ENCODE measurements at places on chromosomes 11 and 22. TPM values are rescaled to one million over a fixed set of nuclear protein-coding genes. Genes with fewer than 3 reads are reported as not detected.

DNA sequence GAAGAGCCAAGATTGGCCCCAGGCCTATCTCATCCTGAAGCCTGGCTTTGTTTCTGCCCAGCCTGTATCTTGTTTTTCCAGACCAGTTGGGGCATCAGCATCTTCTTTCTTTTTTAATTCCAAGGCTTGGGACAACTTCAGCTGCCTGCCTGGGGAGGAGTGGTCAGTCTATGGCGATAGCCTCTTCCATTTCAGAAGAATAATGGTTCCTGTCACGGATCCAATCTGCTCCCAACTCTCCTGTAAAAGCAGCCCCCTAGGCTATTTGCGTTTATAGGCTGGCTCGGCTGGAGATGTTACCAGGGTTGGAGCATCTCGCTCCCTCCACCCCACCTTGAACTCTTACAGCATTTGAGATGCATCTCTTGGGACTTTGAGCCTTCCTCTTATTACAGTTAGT is 145.2 kb upstream of the CADM1 start:
- no peaks in the 10 kb centered on the region for H3K4me1 ChIP-seq
- no peaks in the 10 kb centered on the region for H3K27me3 ChIP-seq
- no peak overlapping the region for H3K27ac ChIP-seq
- no peak for DNase-seq
- H3K36me3 ChIP-seq, result no peaks in the 10 kb centered on the region

DNA sequence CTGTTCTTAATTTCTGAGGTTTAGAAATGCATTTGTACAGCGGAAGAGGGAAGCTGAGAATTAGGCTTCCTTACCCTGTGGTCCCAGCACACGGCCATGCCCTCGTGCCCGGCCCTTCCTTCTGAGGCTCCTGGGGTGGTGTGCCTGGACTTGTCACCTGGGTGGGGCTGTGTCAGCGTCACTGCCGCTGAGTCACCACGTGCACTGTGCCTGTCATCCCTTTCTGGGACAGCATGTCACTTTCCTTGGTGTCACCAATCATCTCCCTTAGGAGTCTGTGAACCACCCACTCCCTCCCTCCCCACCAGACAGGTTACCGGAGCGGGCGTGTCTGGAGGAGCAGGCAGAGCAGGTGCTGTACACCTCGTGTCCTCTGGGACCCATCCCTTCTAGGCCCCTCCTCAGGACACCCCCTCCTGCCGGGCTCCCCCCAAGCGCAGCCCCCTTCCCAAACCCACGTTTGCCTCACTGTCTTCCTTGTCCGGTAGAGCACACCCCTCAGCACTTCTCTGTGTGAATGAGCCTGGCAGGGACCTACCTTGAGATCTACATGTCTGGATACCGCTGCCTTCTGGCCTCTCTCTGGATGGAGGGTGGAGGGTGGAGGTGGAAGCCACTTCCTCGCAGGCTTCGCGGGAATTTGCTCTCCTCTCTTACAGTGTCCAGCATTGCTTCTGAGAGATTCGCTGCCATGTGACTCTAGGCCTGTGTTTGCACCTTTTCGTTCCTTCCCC is 367.6 kb downstream of the TBC1D22A start:
- H3K27ac ChIP-seq, result peak overlapping the region; percentile 56
- H3K4me3 ChIP-seq, result no peak overlapping the region
- peak; percentile 49 for DNase-seq
- H3K4me1 ChIP-seq, result peaks cover 14% of the 10 kb centered on the region

- no peaks in the 10 kb centered on the region for H3K36me3 ChIP-seq
- H3K4me1 ChIP-seq, result no peaks in the 10 kb centered on the region
- no peak overlapping the region for H3K4me3 ChIP-seq
- no peak overlapping the region for H3K27ac ChIP-seq
- no peak for DNase-seq
- no peaks in the 10 kb centered on the region for H3K27me3 ChIP-seq
These were observed 547.3 kb upstream of the LRRC4C start for GRCh38 chr11:42006766-42007165.

DNA sequence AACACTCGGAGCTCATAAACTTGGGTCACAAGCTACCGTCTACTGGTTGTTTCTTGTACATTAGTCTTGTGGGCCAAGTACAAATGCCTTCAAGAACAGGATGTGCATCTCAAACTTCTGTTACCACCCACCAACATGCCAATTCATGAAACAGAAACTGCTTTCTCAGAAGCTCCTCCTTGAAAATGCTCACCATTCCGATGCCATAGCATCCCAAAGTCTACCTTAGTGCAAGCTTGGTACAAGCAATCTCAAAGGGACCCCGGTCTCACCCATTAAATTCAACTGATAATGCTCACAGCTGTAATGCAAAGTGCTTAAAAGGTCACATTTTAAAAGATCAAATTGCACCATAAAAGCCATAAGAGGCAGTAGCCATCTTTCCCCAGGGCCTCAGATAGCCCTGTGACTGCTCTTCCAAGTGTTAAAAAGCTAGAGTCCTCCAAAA is 31.8 kb upstream of the CCDC34 start:
- no peak overlapping the region for H3K27ac ChIP-seq
- no peak overlapping the region for H3K4me3 ChIP-seq
- H3K27me3 ChIP-seq, result peaks cover 21% of the 10 kb centered on the region
- peaks cover 3% of the 10 kb centered on the region for H3K4me1 ChIP-seq

GRCh38 chr11:64245401-64245796 is 1.3 kb downstream of the PPP1R14B start:
- peak; percentile 66 for DNase-seq
- H3K36me3 ChIP-seq, result no peaks in the 10 kb centered on the region
- H3K27ac ChIP-seq, result peak overlapping the region; percentile 90
- H3K4me1 ChIP-seq, result peaks cover 36% of the 10 kb centered on the region
- H3K4me3 ChIP-seq, result peak overlapping the region; percentile 83

DNA sequence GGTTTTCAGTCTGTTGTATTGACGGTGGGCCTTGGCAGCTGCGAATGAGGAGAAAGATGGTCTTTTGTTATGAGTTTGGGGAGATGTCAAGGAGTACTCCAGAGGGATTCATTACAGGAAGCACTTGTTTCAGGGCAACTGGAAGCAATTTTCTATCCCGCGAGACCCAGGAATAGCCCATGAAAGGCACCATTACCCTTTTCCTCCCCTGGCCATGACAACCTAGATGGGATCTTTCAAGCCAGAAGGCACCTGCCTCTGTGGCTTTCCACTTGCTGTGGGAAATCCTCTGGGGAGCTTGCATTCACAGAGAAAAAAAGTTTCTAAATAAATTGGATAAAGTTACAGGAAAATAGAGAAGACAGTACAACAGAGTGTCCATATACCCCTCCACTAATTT is 2.7 kb downstream of the ZNF215 start:
- H3K4me3 ChIP-seq, result no peak overlapping the region
- DNase-seq, result no peak

Gene THY1
- total RNA-seq, result 0.30 TPM

Gene RFPL1
- total RNA-seq, result not detected

Gene AGBL2
- 5.6 TPM for total RNA-seq
